ENCODE measurements at places on chromosomes 6 and 20.

GRCh38 chr6:64010010-64010409 is 374.4 kb downstream of the PHF3 start:
- DNase-seq, result no peak

DNA sequence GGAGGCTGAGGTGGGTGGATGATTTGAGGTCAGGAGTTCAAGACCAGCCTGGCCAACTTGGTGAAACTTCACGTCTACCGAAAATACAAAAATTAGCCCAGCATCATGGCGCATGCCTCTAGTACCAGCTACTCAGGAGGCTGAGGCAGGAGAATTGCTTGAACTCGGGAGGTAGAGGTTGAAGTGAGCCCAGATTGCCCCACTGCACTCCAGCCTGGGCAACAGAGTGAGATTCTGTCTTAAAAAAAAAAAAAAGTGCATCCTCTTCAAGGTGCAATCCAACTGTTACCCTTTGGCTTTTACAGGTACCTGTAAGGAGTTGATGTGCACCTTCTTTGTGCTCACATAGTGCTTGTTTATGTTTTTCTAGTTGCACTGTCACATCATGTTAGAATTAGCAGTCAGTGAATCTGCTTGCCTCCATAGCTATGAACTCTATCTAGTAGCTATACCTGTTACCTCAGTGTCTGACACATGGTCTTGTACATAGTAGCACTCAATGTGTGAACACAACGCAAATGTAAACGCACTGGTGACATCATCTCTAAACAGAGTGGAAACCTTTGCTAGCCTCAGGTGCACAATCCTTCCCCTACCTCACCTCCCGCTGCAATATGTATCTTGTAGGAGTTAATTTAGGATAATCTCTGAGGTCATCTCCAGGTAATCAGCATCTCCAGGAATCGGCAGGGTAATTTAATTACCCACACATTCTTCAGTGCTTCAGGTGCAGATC is 9.7 kb downstream of the MSH5 start:
- no peak for DNase-seq

DNA sequence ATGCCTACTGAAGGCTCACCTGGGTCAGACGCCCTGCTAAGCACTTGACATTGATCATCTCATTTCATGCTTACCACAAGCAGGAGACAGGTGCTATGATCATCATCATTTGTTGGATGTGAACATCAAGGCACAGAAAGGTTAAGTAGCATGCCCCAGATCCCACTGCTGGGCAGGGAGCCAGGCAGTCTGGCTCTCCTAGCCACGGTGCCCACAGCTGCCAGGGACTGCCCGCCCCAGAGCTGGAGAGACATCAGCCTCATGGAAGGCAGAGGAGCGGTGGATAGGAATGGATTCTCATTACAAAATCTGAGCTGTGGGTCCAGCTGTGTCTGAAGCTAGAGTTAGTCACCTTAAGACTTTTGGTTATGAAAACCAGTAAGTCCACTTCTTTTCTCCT is 3.6 kb downstream of the SULF2 start:
- DNase-seq, result no peak

DNA sequence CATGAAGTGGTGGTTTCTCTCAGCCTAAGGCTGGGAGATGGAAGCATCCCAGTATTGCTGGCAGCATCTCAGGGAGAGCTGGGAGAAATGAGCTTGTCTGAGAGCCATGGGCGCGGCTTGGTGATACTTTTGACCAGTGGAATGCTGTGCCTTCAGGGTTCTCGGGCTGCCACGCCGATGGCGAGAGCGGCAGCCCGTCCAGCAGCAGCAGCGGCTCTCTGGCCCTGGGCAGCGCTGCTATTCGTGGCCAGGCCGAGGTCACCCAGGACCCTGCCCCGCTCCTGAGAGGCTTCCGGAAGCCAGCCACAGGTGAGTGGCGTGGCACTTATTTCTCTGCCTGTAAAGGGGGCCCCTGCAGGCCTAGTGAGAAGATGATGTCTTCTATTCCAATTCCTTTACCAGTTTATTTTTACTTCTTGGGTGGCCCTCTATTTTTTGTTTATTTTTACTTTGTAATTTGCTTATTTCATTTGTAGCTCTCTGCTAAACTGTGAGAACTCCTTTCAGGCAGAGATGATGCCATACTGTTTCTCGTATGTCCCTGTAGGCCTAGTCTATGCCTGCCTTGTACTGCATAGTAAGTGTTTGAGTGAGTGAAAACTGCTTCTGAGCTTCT is 71.7 kb downstream of the ASXL1 start:
- DNase-seq, result no peak

GRCh38 chr6:62980093-62980492 is 231.2 kb upstream of the FKBP1C start:
- no peak for DNase-seq

DNA sequence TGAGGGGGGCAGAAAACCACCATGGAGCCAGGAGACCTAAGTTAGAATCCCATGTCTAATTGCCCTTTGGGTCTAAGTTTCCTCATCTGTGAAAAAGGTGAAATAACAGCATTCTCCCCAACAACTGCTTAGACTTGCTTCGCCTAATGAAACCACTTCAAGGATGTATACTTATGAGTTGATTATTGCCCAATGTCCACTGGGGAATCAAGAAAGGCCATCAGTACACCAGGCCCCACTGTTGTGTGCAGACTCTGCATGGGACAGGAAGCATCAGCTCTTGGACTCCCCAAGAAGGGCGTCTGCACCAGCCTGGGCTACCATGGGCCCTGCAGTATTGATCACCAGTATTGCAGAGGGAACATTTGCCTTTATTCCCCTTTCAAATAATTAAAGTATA is 189.6 kb downstream of the MAFB start:
- no peak for DNase-seq

- no peak for DNase-seq
Measured at GRCh38 chr6:23106951-23107350, 537.6 kb downstream of the HDGFL1 start.

DNA sequence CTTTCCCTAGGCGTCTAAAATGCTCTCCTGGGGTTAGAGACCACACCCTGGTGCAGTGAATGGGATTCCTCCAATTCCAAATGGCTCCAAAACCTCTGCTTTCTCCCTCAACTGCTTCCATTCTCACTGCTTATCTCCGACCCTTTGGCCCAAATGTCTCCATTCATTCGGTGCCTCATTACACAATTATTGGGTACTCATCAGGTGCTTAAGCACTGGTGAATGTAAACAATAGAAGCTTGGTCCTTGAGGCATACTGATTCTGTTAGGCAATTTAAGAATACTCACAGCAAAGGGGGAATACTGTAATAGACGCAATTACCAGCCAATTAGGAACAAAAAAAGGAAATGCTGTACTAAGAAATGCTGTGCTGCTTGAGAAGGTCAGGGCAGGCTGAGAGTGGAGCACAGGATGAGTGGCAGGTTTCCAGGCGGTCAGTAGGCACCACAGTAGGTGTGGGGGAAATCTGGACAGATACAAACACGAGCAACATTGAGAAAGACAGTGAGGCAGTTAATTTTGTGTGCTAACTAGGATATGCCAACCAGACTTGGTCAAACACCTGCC is 23.0 kb downstream of the GMDS start:
- DNase-seq, result no peak

DNA sequence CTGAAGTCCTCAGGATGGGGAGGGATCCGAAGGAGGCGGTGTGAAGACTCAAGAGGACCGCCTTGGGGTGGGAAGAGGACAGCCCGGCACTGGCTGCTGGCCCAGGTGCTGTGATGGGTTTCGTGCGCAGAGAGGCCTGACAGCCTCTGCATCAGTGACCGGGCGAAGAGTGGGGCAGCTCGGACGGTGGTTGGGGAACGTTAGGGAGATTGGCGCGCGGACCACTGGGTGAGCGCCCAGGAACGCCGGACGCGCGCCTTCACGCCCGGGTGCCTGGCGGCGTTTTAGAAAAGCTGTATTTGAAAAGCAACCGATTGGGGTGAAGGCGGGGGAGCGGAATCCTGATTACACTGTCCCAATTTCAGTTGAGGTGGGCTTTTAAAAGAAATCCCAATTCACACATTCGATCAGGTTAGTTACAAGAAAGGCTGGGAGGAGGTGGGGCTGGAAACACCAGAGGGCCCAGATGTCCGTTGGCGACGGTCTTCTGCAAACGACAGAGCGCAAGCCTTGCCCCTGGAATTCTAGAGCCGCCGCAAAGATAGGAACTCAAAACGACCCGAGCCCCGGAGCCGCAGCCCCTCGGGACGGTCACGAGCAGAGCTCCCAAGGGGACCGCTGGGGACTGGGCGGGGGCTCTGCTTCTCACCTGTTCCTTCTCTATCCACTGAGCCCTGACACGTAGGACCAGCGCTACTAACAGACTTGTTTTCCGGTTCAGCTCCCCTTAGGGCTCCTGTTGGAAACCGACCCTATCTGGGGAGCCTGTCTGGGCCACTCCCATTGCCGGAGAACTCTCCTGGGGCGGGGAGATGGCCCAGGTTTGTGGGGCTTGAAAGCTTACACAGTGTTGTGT is 8.5 kb upstream of the TRIM40 start:
- no peak for DNase-seq

- no peak for DNase-seq
Measured at GRCh38 chr20:42093542-42094440, 475.6 kb upstream of the CHD6 start.

- no peak for DNase-seq
Measured at GRCh38 chr6:11732036-11732631, 46.5 kb downstream of the ADTRP start.

GRCh38 chr20:51449498-51450220 is 92.9 kb downstream of the NFATC2 start:
- no peak for DNase-seq

Data from OCI-LY7 (cell line).